ENCODE measurements at places on chromosomes 6 and 20.

DNA sequence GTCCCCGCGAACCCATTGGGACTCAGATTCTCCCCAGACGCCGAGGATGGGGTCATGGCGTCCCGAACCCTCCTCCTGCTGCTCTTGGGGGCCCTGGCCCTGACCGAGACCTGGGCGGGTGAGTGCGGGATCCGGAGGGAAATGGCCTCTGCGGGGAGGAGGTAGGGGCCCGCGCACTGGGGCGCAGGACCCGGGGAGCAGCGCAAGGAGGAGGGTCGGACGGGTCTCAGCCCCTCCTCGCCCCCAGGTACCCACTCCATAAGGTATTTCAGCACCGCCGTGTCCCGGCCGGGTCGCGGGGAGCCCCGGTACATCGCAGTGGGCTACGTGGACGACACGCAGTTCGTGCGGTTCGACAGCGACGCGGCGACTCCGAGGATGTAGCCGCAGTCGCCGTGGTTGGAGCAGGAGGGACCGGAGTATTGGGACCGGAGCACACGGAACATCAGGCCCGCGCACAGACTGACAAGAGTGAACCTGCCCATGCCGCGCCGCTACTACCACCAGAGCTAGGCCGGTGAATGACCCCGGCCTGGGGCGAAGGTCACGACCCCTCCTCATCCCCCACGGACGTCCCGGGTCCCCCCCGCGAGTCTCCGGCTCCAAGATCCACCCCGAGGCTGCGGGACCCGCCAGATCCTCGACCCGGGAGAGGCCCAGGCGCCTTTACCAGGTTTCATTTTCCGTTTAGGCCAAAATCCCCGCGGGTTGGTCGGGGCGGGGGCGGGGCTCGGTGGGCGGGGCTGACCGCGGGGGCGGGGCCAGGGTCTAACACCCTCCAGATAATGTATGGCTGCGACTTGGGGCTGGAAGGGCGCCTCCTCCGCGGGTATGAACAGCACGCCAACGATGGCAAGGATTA is 15.7 kb upstream of the HLA-A start:
- DNase-seq = peak; percentile 79
- H3K4me3 ChIP-seq = peak overlapping the region; percentile 92
- peaks cover 51% of the 10 kb centered on the region for H3K4me1 ChIP-seq
- peaks cover 16% of the 10 kb centered on the region for H3K36me3 ChIP-seq
- peaks cover 4% of the 10 kb centered on the region for H3K27me3 ChIP-seq

- peaks cover 65% of the 10 kb centered on the region for H3K4me1 ChIP-seq
- peak overlapping the region; percentile 88 for H3K27ac ChIP-seq
- no peak for DNase-seq
- peaks cover 31% of the 10 kb centered on the region for H3K36me3 ChIP-seq
- H3K4me3 ChIP-seq = peak overlapping the region; percentile 60
These were observed 48.3 kb downstream of the ATXN1 start for GRCh38 chr6:16712931-16713484.

DNA sequence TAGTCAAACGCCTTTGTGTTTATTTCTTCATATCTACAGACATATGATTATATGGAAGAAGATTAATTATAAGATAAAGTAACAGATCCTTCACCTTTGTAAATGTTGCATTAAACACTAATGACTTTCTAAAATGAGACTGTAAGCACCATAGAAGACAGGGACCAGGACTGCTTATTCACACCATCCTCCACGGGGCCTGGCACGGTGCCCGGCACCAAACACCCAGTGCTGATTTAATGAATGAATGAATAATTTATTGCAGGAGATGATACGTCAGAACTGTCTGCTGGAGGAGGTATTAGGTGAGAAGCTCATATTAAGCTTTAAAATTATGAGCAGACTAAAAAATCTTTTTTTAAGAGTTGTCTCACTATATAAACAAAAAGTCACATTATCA is 88.3 kb downstream of the SLX4IP start:
- no peak overlapping the region for H3K4me3 ChIP-seq
- peaks cover 41% of the 10 kb centered on the region for H3K4me1 ChIP-seq
- no peaks in the 10 kb centered on the region for H3K36me3 ChIP-seq
- no peaks in the 10 kb centered on the region for H3K27me3 ChIP-seq
- no peak overlapping the region for H3K27ac ChIP-seq

- H3K27ac ChIP-seq = no peak overlapping the region
- no peaks in the 10 kb centered on the region for H3K36me3 ChIP-seq
- no peak for DNase-seq
These were observed 192.4 kb upstream of the MYLIP start for GRCh38 chr6:15936503-15936902.

- H3K27me3 ChIP-seq = peaks cover 4% of the 10 kb centered on the region
- no peak overlapping the region for H3K4me3 ChIP-seq
- H3K36me3 ChIP-seq = peaks cover 1% of the 10 kb centered on the region
- peaks cover 46% of the 10 kb centered on the region for H3K4me1 ChIP-seq
- peak overlapping the region; percentile 36 for H3K27ac ChIP-seq
- DNase-seq = no peak
These were observed 28.5 kb downstream of the SF3B5 start for GRCh38 chr6:144066741-144067484.

- H3K27me3 ChIP-seq = peaks cover 13% of the 10 kb centered on the region
- no peak for DNase-seq
- no peaks in the 10 kb centered on the region for H3K4me1 ChIP-seq
- H3K4me3 ChIP-seq = no peak overlapping the region
- H3K36me3 ChIP-seq = no peaks in the 10 kb centered on the region
- no peak overlapping the region for H3K27ac ChIP-seq
These were observed 67.4 kb downstream of the MOXD1 start for GRCh38 chr6:132333639-132334520.

- H3K4me1 ChIP-seq = peaks cover 5% of the 10 kb centered on the region
- peaks cover 5% of the 10 kb centered on the region for H3K27me3 ChIP-seq
- no peak for DNase-seq
- H3K27ac ChIP-seq = no peak overlapping the region
These were observed 10.9 kb upstream of the KLHL32 start for GRCh38 chr6:96913621-96914020.

Measured in activated T-helper 1 cell treated with anti-CD3 and anti-CD28 coated beads, Interleukin-12 subunit alpha, Interleukin-12 subunit beta, Interleukin-2, Interleukin-4 antibody, amounts not matched to agents 30 ng/mL and 10 ng/mL and 1 ng/mL, durations not matched to agents 14 hours and 24 hours and 36 hours (primary cell).